Right cardiac atrium (tissue), 5 donors: ENCODE measurements at places on chromosomes 5 and 9. TPM values are rescaled to one million over a fixed set of nuclear protein-coding genes. Genes with fewer than 3 reads are reported as not detected.
A peak's percentile ranks its signal among the peaks of the same experiment; 100 is the strongest.

SSBP2 gene
- 31.9 TPM for polyA plus RNA-seq

DNA sequence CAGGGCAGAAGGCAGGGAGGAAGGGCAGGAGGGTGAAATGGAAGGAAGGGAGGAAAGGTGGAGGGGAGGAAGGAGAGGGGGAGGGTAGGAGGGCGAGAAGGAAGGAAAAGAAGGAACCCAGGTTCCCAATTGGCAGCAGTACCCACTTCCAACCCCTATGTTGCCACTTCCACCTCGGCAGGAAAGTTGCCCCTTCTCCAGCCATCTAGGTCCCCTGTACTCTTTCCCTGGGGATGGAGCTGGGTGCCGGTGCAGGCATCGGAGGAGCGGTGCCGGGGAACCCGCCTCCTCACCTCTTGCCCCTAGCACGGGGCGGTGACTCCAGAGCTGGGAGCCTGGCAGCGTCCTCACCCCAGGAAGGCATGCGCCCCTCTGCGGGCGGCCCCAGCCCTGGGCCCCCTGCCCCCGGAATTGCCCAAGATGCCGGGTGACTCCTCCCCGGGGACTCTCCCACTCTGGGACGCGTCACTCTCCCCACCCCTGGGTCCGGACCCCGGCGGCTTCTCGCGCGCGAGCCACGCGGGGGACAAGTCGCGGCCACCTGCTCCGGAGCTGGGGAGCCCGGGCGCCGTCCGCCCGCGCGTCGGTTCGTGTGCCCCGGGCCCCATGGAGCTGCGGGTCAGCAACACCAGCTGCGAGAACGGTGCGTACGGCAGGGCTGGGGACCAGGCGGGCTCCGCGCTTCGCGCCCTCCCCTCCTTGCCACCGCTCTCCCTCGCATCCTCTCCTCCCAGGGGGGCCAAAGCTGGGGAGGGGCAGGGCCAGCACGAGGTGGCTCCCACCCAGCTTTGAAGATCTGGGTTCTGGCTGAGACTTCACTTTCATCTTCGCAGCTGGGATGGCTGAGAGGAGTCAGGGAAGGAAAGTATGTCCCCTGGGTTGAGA is at the start of gene NIPAL4:
NIPAL4 (plus strand) TSS at position 499 of the 885 bp plus-strand sequence; CDS start at position 607, 108 bp downstream.
- DNase-seq, result peak; percentile 53

- no peak for DNase-seq
Measured at GRCh38 chr9:124278054-124278540, 20.3 kb downstream of the NEK6 start.

DNA sequence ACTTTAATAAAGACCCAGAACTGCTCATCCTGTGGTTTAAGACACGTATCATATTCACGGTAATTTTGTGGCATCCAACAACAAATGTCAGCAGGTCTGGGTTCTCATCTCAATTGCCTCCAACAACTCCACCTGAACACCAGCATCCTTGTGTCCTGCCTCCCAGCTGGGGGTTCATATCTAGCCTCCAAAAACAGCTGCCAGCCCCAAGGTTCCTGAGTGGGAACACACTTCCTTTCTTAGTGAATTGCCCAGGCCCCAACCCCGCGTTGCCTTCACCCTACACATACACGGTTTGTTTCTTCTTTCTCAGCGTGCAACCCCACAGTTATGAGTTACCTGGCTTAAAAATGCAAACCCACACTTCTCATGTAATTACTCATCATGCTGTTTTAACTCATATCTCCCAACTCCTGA is 77.9 kb downstream of the SEMA4D start:
- DNase-seq, result no peak

DNA sequence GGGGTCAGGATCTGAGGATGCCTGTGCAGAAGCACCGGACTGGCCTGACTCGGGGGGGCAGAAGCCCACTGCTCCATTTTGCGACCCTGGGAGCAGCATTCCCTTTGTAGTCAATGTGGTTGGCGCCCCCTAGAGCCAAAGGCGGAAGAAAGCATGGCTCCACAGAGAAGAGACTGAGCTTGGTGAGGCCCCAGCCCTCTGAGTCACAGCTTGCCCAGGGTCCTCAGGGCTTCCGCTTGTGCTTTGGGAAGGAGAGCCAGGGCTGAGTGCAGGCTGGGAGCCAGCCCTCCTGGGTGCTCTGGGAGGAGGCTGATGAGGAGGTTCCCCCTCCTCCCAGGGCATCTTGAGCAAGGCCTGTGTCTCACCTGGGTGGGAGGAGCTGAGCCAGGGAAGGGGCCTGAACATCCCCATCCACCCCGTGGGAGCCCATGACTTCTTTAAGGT is 5.5 kb upstream of the AQP3 start:
- DNase-seq, result peak; percentile 60

LRRTM2 gene
- polyA plus RNA-seq, result 0.07 TPM

GRCh38 chr5:115857626-115858349 is 16.1 kb downstream of the AP3S1 start:
- no peak for DNase-seq

PAEP gene
- polyA plus RNA-seq, result not detected

DNA sequence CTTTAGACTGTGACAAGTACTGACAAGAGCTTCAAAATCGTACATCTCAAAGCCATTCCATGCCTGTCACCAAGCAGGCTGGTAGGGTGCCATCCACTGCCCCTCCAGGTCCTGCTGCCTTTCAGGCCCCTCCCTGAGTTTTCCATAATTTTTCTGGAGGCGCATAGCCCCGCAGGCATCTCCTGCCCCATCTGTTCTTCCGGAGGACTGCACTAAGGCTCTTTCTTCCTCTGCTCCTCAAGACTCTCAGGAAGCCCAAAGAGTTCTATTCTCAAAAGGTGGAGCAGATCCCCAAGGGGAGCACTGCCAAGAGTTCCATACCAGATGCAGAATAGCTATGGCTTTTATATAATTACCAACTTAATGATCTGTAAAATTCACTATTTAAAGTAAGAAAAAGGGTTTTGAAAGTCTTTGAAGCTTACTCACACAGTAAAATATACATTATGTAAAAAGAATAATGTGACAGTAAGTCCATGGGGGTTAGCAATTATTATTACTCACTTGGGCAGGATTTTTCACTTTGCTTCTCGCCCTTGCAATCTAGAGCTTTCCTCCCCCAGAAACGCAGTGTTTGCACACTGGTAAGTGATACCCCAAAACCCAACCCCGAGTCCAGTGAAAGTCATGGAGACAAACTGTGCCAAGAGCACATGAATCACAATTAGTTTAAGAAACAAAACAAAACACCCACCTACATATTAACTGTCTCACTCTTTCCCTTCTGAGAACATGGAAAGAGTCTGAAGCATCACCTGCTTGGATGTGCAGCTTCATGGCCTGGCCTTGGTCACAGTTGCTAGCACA is 114.1 kb upstream of the DAPK1 start:
- DNase-seq, result no peak

- no peak for DNase-seq
Measured at GRCh38 chr5:80037366-80037765, 2.2 kb downstream of the THBS4 start.

ABHD17B gene
- polyA plus RNA-seq, result 4.8 TPM

- DNase-seq, result no peak
Measured at GRCh38 chr5:174083056-174083827, 37.7 kb downstream of the NSG2 start.

- DNase-seq, result peak; percentile 76
Measured at GRCh38 chr5:78649211-78649695, 681 bp upstream of the LHFPL2 start.

- no peak for DNase-seq
Measured at GRCh38 chr9:8871796-8872445, 1072.3 kb upstream of the DMAC1 start.

GRCh38 chr9:136186386-136186785 is 18.5 kb downstream of the LHX3 start:
- peak; percentile 1 for DNase-seq

- no peak for DNase-seq
Measured at GRCh38 chr9:92234514-92234913, 59.0 kb downstream of the IARS1 start.

GPR151 gene
- not detected for polyA plus RNA-seq

MIER3 gene
- polyA plus RNA-seq, result 4.3 TPM

SLC44A1 gene
- polyA plus RNA-seq, result 5.8 TPM

SLC24A2 gene
- not detected for polyA plus RNA-seq

GDF9 gene
- 0.18 TPM for polyA plus RNA-seq

PHF24 gene
- polyA plus RNA-seq, result 0.07 TPM

ALDH1B1 gene
- 11.5 TPM for polyA plus RNA-seq

DNA sequence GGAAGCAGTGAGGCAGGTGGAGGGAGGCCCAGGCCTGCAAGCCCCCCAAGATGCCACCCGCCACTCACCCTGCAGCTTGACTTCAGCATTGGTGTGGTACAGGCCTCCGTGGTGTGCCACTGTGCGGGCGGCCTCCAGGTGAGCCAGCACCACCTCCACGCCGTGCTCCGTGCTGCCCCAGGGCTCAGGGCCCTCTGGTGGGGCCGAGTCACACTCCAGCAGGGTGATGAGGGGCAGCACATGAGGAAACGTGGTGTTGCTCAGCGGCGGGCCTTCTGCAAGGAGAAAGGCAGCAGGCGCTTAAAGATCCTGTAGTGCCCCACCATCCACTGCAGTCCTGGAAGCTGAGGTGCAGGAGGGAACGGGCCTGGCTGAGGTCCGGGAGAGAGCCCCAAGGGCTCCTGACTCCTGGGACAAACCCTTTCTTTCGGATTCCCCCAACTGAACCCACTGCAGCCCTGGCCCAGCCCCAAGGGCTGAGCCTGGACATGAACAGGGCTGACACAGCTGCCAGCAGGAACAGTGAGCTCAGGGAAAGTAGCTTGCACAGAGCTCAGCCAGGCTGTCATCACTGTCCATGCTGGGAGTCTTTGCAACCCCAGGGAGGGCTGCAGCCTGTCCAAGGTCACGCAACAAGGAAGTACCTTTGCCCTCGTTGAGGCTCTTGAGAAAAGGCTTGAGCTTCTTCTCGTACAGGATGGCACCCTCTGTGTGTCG is 4.7 kb upstream of the TOR2A start:
- DNase-seq, result peak; percentile 76

- DNase-seq, result no peak
Measured at GRCh38 chr5:27773166-27773565, 734.8 kb upstream of the CDH9 start.

MYOT gene
- 13.1 TPM for polyA plus RNA-seq

NTRK2 gene
- 9.6 TPM for polyA plus RNA-seq

IL33 gene
- 42.0 TPM for polyA plus RNA-seq

DNA sequence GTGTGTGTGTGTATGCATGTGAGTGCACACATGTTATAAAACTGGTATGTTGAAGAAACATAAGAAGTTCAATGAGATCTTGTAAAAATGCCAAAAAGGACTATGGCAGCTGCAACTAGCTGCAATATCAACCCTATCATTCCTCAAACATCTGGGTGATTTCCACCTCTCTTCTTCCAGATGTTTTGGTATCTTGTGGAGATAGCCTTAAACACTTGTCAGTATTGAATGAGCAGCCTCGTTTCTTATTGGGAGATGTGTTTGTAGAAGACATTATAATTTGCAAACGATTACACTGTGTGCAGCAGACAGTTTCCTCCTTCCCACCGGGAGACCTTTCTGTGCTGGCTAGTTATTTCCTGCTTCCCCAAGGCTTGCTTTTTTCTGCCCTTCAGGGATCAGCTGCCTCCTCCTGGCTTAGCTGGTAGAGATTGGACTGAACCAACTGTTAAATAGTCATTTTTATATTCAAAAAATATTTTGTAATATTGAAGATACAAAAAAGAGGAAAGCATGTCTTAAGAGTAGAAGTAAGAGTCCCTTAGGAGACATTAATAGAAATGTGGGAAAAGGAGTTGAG is 168.4 kb upstream of the MPDZ start:
- DNase-seq, result no peak

PCDHB4 gene
- polyA plus RNA-seq, result 1.3 TPM
